ENCODE measurements at places on chromosomes 13 and 19.

GRCh38 chr19:32649751-32650150 lies 25.2 kb downstream of the ANKRD27 start:
- DNase-seq = no peak

GRCh38 chr13:98819382-98820010 lies 67.0 kb upstream of the SLC15A1 start:
- DNase-seq = no peak

DNA sequence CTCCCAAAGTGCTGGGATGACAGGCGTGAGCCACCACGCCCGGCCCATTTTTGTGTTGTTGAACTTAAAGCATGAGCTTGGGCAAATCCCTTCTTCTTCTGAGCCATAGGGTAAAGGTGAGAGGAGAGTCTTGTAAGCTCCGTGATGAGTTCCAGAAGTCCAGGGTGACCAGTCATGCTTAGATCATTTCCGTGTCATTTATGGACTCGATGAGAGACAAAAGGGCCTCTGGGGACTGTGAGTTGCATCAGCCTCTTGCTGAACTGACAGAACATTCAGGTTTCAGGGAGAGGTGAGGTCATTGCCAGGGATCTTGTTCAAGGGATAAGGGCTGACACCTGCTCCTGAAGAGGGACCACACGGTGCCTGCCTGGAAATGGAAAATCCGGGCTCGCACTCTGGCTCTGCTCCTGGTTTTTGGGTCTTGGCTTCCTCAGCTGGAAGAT lies 53.6 kb downstream of the GADD45B start:
- DNase-seq = no peak

DNA sequence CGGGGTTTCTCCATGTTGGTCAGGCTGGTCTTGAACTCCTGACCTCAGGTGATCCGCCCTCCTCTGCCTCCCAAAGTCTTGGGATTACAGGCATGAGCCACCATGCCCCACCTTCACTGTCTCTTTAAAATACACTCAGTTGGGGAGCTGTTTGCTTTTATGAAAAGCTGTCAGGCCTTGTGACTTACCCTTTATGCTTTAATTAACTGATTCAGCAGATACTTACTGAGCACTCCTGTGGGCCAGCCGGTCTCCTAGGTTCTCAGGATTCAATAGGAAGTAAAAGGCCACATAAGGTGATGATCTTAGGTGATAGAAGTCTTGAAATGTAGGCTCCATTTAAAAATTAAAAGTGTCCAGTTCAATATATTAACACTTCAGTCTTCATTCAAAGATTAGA lies 7.5 kb downstream of the UBAC2 start:
- DNase-seq = no peak

DNA sequence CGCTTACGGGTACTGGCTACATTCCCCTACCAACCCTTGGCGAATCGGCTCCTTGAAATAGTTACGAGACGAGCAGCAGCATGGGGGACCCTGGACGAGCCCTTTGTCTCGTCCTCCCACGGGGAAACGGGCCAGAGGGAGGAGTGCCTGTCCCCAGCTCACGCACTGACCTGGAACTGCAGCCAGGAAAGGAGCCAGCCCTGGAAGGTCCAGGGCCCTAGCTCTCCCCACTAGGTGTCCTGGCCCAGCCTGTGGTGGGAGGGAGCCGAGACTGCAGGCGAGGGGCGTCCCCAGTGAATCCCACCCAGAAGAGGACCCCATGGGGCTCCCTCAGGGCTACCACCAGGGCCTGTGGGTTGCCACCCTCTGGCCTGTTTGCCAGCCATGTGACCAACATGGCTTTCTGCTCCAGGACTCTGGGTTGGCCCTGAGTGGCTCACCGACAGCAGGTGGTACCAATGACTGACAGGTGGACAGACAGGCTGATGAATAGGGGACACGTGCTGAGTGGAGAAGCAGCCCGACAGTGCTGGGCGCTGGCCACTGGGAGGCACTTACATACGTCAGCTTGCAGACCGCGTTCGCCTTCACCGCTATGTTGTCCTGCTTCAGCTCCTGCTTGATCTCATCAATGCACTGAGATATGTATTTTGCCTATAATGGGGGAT lies 13.2 kb downstream of the AP3D1 start:
- no peak for DNase-seq

- peak; percentile 35 for DNase-seq
Measured at GRCh38 chr19:49019242-49019932, 2.5 kb upstream of the LHB start.

DNA sequence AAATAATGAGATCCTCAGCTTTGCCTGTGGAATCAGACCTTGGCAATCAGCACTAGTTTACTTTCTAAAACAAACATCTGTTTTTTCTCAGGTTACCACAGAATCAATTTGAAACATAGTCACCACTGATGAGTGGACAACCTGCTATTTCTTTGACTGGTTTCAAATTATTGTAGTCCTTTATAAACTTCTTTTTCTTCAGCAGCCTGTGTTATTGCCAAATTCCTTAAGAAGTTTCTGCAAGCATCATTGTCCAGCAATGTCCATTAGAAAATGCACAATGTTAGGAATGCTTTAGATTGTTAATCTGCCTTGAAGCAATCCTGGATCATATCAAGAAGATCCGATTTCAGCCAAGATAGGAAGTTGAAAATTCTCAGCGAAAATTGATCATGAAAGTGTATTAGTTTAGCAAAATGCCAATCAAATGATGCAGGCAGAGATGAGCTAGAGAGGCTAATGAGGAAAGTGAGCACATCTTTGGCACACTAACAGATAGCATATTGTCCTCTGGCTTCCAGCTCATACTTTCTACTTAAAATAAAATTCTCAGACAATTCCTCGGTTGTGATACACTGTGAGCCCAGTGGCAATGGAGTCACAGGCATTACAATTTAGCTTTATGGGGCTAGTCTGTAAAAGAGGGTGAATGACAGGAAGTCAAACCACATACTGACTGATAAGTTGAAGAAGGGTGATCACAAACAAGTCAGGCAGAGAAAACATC lies 270.6 kb downstream of the SLITRK6 start:
- no peak for DNase-seq

DNA sequence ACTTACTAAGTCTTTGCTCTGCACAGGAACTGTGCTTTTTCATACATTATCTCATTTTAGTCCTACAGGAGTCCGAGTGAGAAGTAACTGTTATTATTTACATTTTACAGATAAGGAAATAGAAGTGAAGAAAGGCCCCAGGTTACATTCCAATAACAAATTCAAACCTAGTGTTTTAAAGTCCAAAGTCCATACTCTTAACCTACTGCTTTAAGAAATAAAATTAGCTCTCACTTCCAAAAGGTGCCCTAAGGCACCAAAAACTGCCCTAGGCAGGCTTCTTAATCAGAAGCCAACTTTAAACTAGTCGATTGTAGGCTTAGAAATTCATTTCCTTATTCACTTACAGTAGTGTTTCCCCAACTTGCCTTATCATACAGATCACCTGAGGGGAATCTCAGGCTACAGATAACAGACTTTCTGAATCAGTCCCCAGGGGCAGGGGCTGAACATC lies 555.9 kb downstream of the DIAPH3 start:
- no peak for DNase-seq

DNA sequence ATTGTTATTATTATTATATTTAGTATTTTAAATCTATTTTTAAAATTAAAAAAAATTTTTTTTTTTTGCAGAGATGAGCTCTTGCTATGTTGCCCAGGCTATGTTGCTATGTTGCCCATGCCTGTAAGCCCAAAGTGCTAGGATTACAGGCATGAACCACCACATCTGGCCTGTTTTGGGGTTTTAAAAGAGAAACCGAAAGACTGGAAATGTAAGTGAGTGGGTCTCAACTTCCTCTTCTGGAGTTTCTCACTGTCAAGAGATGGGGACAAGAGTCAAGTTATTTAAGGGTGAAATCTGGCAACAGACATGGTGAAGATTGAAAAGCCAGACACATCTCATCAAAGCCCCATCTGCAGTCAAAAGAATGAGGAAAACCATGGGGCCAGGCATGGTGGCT lies 4.2 kb upstream of the OR7G3 start:
- DNase-seq = no peak

DNA sequence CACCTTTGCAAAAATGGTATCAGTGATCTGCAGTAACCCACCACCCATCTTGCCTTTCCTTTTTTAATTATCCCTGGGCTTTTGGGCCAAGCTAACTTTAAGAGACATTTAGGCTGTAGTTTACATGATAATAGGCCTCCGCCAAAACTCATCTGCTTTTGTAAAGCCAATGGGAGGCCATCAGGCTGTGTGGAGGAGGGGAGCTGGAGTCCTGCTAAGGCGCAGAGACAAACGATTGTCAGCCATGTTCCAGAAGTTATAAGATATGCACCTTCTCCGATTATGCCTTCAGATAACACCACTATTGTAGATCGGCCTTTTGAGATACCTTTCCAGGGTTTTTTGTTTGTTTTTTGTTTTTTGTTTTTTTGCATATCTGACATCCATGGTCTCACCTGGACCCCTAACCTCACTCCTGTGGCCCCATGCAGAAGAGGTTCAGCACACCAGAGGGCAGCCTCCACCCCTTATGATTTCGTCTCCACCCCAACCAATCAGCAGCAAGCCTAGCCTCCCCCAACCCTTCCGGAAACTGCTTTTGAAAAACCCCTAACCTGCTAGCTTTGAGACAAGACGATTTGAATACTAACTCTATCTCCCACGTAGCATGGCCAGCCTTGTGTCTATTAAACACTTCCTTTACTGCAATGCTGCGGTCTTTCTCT lies 113.9 kb upstream of the UBL3 start:
- no peak for DNase-seq

GRCh38 chr13:40210865-40211585 lies 455.4 kb downstream of the FOXO1 start:
- no peak for DNase-seq

DNA sequence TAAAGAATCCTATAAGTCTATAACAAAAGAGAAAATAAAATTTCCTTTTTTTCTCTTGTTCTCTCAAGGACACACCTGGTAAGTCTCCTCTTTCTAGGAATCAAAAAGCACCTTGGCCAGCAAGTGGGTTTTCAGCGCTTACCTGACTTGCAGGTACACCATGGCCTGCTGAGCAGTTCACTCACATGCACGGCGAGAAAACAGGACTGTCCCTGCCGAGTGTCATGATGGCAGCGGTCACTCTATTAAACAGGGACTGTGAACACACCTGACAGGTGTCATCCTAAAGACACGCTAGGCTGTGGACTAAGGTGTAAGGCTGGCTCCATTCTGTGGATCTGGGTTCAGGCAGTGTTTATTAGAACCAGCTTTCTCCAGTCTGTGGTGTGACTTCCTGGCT lies 170.2 kb downstream of the TEX29 start:
- DNase-seq = no peak

DNA sequence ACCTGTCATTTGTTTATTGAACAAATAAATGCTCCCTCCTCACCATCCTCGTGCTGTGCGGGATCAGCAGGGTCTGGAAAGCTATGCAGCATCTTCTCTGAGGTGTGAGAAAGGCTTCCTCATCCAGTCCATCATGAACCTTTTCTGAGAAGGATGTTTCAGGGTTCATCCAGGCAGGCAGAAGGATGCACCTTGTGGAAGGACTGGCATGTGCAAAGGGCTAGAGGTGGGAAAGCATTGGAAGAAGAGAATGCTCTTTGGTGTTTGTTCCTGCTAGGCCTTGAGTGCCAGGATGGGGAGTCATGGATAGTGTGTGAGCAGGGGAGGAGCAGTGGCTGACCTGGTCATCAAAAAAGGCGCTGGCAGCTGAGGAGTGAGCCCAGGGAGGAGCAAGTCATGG lies 6.6 kb downstream of the PALM start:
- no peak for DNase-seq

DNA sequence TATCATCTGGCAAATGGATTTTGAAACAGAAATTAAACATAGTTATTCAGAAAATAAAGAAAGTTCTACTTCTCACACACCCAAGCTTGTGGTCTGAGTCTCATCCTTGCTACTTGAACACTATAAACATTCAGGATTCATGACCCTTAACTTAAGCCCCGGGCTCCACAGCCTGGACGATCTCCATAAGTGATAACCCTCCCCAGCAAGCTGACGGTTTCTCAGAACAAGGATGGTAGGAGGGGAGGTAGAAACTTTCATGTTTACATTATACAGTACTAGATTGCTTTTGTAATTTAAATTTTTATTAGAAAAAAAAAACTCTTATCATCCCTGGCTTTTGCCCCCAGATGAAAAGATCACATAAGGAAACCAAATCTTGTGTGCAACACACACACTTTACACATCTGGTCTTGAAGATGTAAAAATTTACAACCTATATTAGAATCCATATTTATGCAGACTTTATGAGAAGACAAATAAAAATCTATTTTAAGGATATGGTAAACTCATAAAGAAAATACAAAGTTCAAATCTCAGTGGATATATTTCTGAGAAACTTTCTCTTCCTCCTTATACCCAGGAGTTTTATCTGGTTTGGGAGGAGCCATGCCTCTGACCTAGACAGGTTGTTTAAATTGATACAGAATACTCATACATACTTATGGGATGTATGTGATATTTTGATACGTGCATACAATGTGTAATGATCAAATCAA lies 20.0 kb upstream of the ATP12A start:
- DNase-seq = no peak

GRCh38 chr19:4487572-4487971 lies 15.5 kb downstream of the HDGFL2 start:
- DNase-seq = no peak

DNA sequence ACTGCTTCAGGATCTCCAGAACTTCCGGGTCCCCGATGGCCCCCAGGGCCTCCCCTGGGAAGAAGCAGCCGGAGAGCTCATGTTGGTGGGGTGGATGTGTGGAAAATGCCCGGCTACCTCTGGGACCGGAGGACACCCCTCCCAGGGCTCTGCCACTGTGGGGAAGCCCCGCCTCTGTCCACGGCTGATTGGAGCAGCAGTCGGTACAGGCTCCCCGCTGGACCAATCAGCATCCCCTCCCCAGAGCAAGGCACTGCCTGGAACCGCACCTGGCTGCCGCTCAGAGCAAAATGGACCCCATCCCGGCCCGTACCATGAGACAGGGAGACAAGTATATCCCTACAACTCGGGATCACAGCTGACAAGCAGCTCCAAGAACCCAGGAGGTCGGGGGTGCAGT lies 6.4 kb downstream of the DOHH start:
- DNase-seq = no peak

DNA sequence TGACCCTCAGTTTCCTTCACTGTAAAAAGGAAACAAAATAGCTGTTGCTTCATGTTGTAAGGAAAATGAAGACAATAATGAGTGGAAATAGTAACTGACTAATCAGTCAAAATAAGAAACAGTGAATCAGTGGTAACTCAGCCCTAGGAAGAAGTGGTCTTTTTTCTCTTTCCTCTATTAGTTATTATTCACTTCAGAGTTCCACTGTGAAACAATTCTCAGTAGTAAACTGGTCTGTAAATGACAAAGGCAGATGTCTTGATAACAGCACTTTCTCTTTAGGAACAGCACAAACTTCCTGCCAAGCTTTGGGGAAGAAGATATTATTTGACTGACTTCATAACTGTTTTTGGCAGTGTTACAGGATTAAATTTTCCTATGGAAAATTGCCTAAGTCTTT lies 600.5 kb upstream of the KLHL1 start:
- DNase-seq = no peak
